ENCODE measurements at places on chromosomes 1 and 21.
A peak's percentile ranks its signal among the peaks of the same experiment; 100 is the strongest.

DNA sequence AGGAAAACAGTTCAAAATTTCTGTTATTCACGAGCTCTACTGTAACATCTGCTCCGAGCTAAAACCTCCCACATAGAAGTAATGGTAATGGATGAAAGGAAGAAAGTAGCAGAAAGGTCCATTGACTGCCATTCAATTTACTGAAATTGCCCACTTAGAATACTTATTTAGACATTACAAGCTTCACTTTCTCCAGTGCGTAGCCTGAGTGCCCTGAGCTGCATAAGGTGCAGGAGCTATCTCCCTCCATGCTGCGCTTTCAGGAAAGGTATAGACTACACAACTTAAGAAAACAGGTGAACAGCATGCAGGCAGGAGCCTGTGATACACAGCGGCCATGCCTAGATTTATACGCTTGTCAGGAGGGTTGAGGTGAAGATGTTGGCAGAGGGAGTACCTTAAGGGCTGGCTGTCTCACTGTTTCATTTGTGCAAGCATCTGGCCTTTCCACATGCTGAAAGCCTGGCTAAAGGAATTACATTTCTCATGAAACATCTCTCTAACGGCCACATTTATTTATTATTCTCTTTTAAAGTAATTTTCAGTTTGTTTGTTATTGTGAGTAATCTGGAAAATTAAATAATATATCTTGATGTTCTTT is 74.7 kb downstream of the RGS18 start:
- no peak for DNase-seq
- H3K27ac ChIP-seq = no peak overlapping the region
- H3K27me3 ChIP-seq = no peaks in the 10 kb centered on the region
- no peaks in the 10 kb centered on the region for H3K4me1 ChIP-seq
- no peaks in the 10 kb centered on the region for H3K36me3 ChIP-seq
- no peak overlapping the region for H3K4me3 ChIP-seq

GRCh38 chr1:39567302-39567701 is 9.3 kb downstream of the PABPC4 start:
- no peak for DNase-seq
- H3K4me3 ChIP-seq = no peak overlapping the region
- peaks cover 32% of the 10 kb centered on the region for H3K4me1 ChIP-seq
- H3K36me3 ChIP-seq = peaks cover 74% of the 10 kb centered on the region
- H3K27ac ChIP-seq = peak overlapping the region; percentile 65

DNA sequence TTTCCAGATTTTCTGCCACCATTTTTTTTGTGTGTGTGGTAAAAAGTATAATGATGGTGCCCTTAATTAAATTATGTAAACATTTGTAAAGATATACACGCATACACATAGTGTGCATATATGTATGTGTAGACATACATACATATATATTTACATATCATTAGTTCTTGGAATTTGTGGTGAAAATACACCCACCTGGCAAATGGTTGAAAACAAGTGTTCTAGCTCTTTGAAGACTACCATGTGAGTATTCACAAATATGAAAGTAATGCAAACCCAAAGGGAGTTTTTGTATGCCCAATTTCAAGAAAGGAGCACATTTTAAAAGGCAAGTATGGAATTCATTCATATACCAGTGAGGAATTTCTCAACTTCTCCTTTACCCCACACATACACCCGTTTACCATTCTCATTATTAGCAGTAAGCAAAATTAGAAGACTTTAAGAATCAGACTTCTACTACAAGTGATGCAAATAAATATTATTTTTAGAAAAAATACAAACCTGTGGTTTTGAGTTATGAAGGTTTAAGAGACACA is 8.0 kb downstream of the RABGAP1L start:
- peaks cover 48% of the 10 kb centered on the region for H3K4me1 ChIP-seq
- H3K36me3 ChIP-seq = peaks cover 15% of the 10 kb centered on the region
- DNase-seq = no peak
- H3K27ac ChIP-seq = no peak overlapping the region

DNA sequence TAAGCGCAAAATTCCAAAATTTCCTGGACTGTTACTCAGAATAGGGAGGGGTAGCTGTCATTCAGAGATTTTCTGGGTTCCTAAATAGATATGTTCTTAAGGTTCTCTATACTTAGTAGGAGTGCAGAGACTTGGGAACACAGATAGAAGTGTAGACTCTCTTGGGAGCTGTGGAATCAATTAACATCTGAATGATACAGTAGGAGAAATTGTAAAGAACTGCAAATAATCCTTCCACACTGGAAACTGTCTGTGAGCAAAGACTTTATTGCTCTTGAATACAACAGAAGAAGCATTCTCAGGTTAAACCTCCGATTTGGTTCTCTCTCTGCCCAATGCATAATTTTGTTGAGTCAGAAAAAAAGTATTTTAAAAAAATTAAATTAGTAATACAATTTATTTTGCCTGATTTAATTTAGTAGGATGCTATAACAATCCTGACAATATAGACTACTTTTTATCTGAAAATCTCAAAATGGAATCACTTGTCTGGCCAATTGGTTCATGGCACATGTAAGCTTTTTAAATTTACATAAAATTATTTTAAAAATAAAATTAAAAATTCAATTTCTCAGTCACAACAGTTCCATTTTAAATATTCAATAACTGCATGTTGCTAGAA is 1754.3 kb downstream of the PLA2G4A start:
- H3K36me3 ChIP-seq = no peaks in the 10 kb centered on the region
- no peak for DNase-seq
- no peaks in the 10 kb centered on the region for H3K4me1 ChIP-seq
- H3K27ac ChIP-seq = no peak overlapping the region

GRCh38 chr1:173112129-173112528 is 61.4 kb upstream of the TNFSF18 start:
- no peaks in the 10 kb centered on the region for H3K4me1 ChIP-seq
- DNase-seq = no peak
- no peak overlapping the region for H3K27ac ChIP-seq
- H3K27me3 ChIP-seq = no peaks in the 10 kb centered on the region

GRCh38 chr1:25895365-25895990 is 10.7 kb downstream of the STMN1 start:
- peaks cover 13% of the 10 kb centered on the region for H3K36me3 ChIP-seq
- H3K4me3 ChIP-seq = no peak overlapping the region
- no peaks in the 10 kb centered on the region for H3K27me3 ChIP-seq
- H3K4me1 ChIP-seq = peaks cover 16% of the 10 kb centered on the region
- peak; percentile 90 for DNase-seq

All from activated naive CD8-positive, alpha-beta T cell treated with anti-CD3 and anti-CD28 coated beads for 36 hours (primary cell).